ENCODE measurements at places on chromosomes 6 and 20. TPM values are rescaled to one million over a fixed set of nuclear protein-coding genes. Genes with fewer than 3 reads are reported as not detected.

GRCh38 chr6:22878324-22878701 lies 308.9 kb downstream of the HDGFL1 start:
- DNase-seq, result no peak

DNA sequence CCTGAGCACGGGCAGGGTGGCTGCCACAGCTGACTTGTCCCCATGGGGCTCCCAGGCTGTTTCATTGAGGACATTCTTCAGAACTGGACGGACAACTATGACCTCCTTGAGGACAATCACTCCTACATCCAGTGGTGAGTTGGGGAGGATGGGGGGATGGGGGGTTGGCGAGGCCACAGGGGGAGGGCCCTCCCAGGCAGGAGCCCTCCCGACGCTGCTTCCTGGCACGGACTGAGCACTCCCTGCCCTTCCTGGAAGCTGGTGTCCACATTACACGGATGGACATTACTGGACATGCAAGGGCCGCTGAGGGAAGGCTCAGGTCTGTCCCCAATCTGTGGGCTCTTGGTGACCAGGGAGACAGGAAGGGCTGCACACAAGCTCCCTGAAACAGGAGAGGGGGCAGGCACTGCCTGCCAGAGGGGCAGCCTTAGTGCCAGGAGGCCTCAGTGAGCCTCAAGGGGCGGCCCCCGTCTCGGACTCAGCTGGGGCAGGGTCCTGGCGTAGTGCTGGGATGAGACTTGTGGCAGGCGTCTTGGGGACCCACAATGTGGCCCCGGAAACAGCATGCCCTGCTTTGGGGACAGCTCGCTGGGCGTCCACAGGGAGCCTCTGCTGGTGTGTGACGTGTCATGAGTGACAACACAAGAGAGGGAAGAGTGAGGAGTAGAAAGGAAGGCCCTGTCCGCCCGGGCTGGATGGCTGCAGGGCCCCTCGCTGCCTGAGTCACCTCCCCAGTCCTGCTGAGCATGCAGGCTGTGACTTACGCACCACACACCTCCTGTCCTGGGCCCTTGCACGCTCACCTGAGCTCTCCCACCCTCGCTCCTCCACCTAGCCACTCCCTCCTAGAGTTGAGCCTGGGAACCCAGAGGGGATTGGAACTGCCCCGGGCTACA lies 5.1 kb downstream of the OGFR start:
- DNase-seq, result no peak

The TRIM31 gene
- not detected for total RNA-seq

The CST4 gene
- total RNA-seq, result not detected

DNA sequence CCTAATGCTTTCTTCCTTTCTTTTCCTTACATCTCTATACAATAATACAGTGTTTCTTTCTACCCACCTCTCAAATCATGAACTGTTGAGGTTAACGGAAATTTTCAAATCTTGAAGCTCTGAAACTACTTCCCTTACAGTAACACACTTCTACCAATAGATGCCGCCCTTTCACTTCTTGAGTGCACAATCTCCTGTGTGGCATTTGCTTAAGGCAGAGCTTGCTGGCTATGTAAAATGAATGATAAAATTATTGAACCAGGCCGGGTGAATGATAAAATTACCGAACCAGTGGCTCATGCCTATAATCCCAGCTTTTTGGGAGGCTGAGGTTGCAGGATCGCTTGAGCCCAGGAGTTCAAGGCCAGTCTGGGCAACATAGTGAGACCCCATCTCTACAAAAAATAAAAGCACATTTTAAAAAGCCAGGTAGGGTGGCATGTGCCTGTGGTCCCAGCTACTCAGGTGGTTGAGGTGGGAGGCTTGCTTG lies 56.8 kb downstream of the KCNS1 start:
- peak; percentile 81 for DNase-seq

- no peak for DNase-seq
Measured at GRCh38 chr6:46451343-46451742, 39.9 kb downstream of the RCAN2 start.

DNA sequence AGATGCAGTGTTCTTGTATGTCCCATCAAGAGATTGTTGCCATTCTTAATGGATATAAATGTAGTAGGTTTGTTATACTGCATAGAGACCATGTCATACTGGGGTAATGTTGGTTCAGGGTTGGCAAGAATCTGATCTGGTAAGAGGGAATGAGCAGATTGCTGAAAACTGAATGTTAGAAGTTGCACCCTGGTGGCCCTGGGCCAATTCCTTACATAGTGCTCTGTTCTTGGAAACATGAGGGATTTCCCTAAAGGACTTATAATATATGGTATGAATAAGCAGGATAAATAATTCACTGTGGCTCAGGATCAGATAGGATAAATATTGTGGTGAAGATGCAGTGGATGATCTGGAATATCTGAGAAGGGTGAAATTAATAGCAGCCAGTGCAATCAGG lies 70.2 kb downstream of the ANKS1A start:
- no peak for DNase-seq

DNA sequence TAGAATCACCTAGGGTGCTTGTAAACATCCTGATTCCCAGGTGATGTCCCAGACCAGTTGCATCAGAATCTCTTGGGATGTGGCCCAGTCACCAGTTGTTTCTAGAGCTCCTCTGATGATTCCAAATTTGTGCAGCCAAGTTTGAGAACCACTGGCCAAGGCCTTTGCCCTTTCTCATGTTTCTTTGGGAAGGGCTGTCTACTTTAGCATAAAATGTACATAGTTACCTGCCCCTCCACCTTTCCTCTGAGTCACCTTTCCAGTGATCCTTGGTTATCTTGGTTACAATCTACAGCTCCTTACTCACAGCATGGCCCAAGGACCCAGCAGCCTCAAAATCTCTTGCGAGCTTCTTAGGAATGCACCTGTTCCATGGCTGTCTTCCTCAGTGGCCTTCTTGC lies 266.4 kb upstream of the PRND start:
- DNase-seq, result no peak

The PLCB4 gene
- 20.6 TPM for total RNA-seq

DNA sequence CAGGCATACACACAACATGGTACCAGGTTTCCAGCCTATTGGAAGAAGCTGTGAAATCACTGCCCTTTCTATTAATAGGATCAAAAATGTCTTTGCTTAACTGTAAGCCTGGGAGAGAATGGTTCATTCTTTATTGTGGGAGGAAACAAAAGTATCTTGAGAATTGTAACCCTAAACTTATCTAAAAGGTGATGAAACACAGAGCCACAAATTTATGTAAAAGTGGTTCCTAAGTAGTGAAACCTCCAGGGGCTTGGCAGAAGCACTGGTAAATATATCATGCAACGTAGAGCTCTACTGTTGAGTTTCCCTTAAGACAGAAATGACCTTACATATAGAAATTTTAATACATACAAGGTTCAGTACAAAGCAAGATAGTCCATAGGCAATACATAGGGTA lies 17.2 kb upstream of the NOX3 start:
- DNase-seq, result no peak

GRCh38 chr6:26158076-26158580 lies 70.9 kb downstream of the HFE start:
- peak; percentile 90 for DNase-seq

The NUDT3 gene
- 26.4 TPM for total RNA-seq

Measured in neural progenitor cell (in vitro differentiated cells).